ENCODE measurements at places on chromosomes 13 and 19.

GRCh38 chr19:46637224-46637623 lies 1.2 kb upstream of the GNG8 start:
- DNase-seq = no peak

DNA sequence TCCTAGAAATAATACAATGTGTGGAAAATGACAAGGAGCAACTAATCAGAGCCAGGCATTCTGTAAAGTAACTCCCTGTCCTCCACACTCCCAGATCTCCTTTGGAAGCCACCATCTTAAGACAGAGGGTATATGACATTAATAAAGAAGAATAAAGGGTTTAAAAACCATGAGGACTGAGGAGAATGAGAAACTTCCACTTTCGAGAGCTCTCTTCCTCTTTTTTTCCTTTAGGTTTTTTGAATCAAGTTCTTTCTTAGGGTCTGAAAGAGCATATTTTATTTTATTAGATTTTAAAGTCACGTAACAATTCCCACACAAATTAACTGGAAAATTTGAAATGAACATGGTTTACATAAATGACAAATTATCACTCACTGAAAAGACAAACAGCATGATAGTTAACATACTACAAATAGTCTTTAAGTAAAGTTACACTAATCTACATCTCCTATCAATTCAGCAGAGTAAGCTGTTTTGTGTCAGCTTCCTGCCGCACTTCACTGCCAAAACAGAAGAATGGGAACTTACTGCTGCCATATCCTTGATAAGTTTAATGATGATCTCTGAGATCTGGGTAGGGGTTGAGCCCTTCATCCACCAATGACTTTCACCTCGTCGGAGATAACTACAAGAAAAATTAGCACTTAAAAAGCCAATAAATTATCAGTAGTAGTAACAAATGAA lies 38.6 kb upstream of the FBXL3 start:
- no peak for DNase-seq

DNA sequence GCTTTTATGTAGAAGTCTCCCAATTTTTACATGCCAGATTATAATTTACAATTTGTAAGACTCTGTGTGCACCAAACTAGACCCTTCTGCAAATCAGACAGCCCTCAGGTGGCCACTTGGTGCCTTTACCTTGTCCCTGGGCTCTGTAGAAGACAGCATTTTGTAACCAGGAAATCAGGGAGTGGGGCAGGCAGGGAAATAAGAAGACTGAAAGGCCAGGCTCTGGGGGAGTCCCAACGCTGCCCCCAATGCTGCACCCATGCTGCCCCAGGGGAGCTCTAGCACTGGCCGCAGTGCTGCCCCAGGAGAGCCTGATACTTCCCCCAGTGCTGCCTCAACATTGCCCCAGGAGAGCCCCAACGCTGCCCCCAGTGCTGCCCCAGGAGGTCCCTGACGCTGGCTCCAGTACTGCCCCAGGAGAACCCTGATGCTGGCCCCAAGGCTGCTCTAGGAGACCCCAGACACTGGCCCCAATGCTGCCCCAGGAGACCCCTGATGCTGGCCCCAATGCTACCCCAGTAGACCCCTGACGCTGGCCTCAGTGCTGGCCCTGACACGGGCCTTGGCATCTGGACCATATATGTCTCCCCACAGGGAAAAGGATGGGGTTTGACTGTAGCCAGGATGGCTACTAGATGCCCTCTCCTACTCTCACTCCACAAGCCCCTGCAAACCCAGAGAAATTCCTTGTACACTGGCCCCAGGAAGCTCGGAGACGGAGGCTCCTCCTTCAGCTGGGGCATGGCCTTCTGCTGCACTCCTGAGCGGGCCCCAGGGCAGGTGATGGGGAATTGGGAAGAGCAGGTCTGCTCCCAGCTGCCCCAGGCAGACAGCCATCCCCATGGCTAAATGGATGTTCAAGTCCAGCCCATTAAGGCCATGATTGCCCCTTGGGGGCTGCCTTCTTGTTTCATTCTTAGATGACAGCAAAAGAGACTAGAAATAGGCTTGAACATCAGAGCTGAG lies 23.6 kb downstream of the VSTM2B start:
- DNase-seq = no peak

GRCh38 chr19:45419396-45419795 lies 4.3 kb downstream of the ERCC1 start:
- no peak for DNase-seq

DNA sequence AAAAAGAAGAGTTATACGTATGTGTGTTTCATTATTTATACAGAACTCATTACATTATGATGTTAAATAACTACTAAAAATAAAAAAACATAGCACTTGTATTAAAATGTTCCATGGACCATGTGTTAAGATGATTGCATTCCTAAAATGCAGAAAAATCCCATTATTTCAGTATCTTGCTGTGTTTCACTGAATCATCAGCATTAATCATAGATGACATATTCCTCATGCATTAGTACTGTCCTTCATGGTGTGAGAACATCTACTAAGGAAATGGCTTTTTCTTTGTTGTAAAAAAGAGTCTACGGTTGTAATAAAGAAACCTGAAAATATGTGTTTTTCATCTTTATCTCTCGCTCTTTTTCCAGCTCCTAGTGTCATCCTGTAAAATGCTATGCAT lies 416.5 kb downstream of the FGF14 start:
- DNase-seq = no peak

GRCh38 chr19:588741-589692 lies 664 bp upstream of the HCN2 start:
- DNase-seq = no peak

DNA sequence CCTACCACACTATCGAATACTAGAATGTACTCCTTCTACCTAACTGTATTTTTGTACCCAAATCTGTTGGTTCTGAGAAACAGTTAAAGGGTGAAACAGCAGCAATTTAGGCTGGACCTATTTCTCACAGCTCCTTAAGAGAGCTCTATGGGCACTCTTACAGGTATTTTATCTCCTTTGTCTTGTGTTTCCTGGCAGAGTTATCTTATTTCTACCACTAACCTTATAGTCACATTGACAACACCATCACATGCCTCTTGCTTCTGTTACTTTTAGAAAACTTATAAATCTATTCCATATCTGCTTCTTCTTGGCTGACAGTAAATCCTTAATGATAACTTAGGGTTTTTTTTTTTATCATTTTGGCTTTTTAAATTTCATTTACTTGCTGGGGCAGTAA lies 130.7 kb downstream of the MYO16 start:
- DNase-seq = no peak

GRCh38 chr19:6133231-6133630 lies 2.2 kb upstream of the ACSBG2 start:
- DNase-seq = no peak

- DNase-seq = no peak
Observed at GRCh38 chr19:34667349-34668076, 9.4 kb downstream of the SCGB2B2 start.

DNA sequence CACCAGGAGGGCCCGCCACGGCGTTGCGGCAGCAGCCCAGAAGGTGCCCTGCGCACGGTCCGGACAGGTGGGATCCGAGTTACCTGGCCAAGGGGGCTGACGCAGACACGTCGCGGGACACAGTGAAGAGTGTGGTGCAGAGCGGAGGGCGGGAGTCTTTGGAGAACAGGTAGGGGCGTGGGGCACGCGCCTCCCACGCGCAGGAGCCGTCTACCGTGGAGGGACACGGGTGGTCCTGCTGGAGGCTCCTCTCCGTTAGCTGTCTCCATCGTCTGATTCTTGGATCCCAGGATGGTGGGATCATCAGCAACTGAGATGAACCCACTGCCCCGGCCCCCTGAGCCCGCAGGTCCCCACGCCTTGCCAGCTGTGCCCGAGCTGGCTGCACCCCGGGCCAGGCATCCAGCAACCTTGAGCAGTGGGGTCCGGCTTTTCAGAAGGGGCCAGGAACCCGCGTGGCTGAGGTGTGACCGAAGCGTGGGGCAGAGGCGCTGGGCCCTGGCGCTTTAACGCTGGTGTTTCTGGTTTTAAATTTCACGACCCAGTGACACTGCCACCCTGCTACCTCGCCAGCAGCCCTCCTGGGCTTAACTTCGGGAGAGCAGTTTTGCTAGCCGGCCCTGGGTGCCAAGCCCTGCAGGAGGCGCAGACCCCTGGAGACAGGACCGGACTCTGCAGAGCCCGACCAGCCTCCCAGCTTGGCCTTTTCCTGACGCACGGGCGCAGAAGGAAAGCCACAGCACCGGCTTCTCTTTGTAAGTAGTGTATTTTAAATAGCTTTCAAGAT lies 7.3 kb downstream of the FGF22 start:
- no peak for DNase-seq

DNA sequence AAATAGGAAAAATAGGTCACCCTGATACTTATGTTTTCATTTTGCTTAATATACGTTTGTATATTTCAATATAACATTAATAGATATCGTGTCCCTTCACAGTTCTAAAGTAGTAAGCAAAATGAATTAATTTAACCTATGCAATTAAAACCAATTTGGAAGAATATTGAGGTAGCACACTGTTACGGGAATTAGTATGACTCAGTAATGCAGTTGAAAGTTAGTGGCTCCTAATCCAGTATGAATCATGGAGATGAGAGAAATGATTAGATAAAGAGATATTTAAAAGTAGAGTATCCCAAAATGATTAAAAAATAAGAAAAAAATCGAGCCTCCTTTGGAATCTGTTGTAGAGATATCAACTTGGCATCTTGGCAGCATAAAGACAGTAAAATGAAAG lies 177.0 kb upstream of the SLITRK6 start:
- no peak for DNase-seq

DNA sequence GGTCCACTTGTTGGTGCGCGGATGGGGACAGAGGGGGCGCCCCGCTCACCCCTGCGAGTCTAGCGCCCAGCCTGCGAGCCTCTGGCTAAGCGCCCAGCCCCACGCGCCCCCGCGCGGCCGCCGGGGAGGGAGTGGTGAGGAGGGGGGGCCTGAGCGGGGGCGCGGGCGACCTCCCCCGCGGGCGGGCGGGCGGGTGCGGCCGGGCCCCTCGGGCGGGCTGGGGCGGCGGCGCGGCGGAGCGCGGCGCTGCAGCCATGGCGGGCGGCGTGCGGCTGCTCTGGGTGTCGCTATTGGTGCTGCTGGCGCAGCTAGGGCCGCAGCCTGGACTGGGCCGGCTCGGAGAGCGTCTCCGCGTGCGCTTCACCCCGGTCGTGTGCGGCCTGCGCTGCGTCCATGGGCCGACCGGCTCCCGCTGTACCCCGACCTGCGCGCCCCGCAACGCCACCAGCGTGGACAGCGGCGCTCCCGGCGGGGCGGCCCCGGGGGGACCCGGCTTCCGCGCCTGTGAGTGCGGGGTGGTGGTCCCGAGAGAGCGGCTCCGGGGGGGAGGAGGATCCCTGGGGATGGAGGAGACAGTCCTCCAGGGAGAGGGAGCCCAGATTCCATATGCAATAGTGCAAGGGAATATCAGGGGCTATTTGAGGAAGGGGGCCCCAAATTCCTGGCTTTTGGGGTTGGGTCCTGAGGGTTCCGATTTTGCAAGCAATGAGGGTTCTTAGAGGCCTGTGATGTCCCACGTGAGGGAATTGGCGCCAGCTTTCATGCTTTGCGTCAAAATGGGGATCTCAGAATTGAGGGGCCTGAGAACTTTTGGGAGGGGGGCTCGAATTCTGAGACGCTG lies at the start of gene LTBP4:
Gene LTBP4, plus strand, starts transcription at position 236 of the 841 bp plus-strand sequence. Its CDS starts 19 bp downstream, at position 255.
- no peak for DNase-seq

- no peak for DNase-seq
Observed at GRCh38 chr13:86909318-86909717, 761.9 kb upstream of the SLITRK5 start.

GRCh38 chr13:103373916-103374315 lies 307.7 kb upstream of the SLC10A2 start:
- no peak for DNase-seq

DNA sequence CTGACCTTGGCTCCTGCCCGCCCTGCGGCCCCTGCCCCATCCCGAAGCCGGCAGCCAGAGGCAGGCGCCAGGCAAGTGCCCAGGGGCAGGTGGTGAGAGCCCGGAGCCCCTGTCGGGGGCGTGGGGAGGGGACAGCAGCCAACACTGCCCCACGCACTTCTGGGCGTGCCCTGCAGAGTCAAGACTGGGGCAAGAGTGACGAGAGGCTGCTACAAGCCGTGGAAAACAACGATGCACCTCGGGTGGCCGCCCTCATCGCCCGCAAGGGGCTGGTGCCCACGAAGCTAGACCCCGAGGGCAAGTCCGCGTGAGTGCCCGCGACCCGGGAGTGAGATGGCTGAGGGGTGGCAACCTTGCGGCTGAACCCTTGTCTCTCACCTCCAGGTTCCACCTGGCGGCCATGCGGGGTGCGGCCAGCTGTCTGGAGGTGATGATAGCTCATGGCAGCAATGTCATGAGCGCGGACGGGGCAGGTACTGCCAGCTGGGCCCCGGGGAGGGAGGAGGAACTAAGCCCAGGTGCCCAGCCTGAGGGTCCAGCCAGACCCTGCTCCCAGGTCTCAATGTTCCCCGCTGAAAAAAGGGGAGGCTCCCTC lies 17.3 kb downstream of the ANKRD24 start:
- no peak for DNase-seq

- DNase-seq = no peak
Observed at GRCh38 chr13:26445092-26445491, 112.4 kb upstream of the WASF3 start.

DNA sequence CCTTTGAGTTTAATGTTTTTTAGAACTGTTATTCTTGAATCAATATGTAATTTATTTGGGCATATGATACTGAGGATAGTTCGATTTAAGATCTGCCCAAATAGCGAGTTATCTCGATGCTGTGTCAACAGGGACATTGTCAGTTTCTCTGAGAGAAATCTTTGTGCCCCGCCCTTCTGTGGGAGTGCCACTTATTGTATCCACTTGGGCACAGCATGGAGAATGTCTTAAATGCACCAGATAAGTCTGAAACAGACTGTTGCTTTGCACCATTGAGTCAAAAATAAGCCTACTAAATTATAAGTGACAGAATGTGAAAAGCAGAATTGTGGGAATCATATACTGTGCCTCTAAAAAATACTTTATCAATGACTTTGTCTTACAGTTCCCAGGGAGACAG lies 45.6 kb downstream of the RNASEH2B start:
- no peak for DNase-seq

DNA sequence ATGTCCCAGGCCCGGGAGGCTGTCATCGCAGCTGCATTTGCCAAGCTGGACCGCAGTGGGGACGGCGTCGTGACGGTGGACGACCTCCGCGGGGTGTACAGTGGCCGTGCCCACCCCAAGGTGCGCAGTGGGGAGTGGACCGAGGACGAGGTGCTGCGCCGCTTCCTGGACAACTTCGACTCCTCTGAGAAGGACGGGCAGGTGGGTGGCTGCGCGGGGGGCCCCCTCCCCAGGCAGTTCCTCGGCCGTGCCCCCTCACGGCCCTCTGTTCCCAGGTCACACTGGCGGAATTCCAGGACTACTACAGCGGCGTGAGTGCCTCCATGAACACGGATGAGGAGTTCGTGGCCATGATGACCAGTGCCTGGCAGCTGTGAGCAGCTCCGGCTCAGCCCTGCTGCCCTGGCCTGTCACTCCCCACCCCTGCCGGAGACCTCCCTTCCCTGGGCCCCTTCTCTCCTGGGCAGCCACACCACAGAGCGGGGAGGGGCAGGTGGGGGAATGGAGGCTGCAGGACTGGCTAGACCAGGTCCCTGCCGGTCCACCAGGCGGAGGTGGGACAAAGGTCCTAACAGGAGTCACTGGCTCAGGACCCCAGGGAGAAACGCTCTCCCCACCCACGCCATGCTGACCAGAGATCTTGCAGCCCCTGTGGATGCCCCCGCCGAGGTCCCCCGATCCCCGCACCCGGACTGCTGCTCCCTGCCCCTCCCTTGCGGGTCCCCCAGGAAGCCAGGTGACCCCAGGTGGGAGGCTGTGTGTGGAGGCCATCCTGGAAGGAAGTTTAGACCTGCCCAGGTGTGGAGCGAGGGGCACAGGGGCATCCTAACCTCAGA lies 1.1 kb downstream of the CAPS start:
- DNase-seq = no peak

- no peak for DNase-seq
Observed at GRCh38 chr13:64083396-64083795, 2667.7 kb upstream of the PCDH20 start.

- DNase-seq = no peak
Observed at GRCh38 chr13:74306496-74306895, 172.3 kb upstream of the KLF12 start.
